RWPE1 (cell line): ENCODE measurements at places on chromosomes 11 and 22.

- no peak for DNase-seq
These were observed 15.9 kb downstream of the PDGFD start for GRCh38 chr11:104148074-104148473.

DNA sequence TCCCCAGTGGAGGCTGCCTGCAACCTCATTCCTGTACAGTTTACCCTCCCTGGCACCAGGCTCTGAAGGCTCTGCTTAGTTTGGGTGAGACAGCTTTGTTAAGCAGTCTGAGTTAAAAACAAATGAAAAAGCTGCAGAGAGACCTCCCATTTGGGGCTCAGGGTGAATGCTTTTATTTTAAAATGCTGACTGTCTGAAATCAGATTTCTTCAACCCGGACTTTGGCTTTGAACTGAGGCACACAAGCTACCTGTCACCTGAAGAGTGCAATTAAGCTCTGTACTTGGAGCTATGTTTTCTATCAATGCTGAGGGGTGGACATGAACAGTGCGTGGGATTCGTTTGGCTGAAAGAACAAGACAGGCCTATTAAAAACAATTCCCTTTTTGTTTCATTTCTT is 217.5 kb upstream of the SORL1-AS1 start:
- no peak for DNase-seq

- no peak for DNase-seq
These were observed 108.0 kb downstream of the MICAL3 start for GRCh38 chr22:17916226-17916889.

DNA sequence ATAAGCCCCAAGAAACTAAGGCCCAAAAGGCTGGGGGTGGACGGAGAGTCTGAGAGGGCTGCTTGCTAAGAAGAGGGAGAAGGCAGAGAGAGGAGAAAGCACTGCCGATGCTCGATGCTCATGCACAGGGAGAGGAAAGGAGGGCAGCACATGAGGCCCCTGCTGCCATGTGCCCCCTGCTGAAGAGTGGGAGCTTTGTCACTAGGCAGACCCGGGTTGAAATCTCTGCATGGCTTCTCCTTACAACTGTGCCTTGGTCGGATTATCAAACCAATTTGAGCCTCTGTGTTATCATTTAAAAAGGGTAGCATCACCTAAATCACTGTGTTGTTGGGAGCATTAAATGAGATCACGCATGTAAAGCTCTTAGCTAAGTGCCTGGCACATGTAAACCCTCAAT is 330.5 kb downstream of the NXPE2 start:
- DNase-seq = no peak

DNA sequence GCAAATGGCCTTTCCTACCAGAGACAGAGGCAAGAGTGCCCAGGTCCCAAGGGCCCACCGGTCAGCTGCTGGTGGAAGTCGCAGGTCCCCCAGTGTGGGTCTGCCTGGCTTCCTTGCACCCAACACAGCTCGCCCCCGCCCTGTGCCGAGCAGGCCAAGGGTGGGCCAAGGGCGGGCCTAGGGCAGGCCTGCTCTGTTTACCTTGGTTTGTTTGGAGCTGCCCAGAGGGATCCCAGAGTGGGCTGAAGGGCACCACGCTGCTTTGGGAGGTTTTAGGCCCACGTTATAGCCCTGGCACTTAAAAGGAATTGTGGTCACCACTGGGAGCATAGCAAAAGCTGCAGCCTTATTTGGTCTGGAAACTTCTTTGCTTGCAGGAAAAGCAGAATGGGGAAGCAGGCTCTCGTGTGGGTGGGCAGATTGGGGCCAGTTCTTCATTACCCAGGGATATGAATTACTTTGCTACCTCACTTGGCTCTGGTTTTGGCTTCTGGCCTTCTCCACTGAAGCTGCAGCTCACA is 38.0 kb downstream of the MRGPRD start:
- no peak for DNase-seq

DNA sequence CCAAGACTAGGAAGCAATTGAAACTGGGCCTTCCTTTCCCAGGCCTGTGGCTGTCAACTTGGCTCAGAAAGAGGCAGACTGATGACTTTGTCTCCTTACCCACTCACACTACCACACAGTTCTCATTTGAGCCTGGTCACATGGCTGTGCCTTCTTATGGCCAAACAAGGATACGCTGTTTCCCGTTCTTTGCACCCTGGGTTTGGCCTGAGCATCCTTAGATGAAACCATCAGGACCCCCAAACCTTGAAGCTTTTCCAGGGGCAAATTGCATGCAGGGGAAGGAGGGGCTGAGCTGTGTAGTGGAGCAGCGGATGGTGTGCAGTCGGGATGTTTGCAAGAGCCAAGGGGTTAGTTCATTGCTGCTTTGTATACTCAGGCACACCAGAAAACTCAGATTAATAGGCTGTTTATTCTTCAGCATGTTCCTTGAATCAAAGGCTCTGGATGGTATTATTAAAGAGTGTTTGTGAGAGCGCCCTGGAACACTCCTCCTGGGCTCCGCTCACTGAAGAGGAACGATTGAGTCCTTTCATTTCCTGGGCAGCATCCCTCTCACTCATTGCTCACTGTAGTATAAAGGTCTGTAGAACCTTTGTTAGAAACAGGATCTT is 69.8 kb downstream of the ARFGAP2 start:
- no peak for DNase-seq
